GM12865 (cell line): ENCODE measurements at places on chromosomes 6 and 20.

DNA sequence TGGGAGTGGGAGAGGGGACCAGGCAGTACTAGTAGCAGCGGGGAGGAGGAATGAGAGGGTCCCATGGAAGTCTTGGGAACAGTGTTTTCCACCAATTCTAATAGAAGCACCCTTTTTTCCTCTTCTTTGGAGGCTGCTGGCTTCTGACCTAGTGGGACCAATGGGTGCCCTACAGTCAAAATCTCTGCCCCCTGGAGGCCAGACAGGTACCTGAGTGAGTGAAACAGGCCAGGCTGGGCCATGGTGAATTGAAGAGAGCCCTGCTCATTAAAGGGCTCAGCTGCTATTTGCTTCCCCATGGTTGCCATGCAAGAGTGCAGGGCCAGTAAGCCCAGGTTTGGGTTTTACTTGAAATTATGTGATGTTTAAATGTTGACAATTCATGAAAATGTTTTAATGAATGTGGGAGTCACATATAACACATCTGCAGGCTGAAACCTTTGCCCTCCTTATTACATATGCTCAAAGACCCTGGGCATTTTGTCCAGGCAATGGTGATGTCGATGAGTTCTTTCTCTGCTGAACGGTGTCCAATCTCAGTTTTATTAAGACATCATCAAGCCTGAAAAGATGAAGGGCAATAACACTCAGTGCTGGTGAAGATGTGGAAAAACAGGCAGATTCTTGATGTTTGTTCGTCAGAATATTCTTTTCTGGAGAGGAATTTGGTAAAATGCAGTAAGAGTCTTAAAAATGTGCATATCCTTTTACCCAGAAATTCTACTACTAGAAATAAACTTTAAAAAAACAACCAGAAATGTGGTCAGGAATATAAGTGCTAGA lies 42.3 kb upstream of the OCSTAMP start:
- peak; percentile 35 for DNase-seq

GRCh38 chr6:74197310-74197709 lies 501.3 kb downstream of the CD109 start:
- DNase-seq: no peak

DNA sequence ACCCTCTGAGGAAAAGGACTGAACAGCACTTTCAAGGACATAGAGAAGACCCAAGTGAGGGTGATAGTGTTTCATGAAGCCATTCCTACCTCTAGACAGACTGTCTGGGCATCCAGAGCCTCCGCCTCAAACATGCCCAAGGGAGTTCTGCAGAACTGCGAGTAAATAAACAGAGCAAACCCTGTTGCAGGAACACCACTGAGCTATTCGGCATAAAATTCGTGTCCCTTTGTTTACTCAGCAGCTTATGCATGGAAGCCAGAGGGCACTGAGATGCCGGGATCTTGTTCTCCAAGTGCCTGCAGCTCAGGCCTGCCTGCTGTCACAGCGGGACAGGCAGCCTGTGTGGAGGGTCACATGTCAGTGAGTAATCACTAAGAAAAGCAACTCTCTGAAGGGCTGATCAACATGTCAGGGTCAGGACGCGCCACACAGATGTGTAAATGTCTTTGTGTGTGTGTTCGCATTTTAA lies 164.9 kb upstream of the HEY2 start:
- no peak for DNase-seq

DNA sequence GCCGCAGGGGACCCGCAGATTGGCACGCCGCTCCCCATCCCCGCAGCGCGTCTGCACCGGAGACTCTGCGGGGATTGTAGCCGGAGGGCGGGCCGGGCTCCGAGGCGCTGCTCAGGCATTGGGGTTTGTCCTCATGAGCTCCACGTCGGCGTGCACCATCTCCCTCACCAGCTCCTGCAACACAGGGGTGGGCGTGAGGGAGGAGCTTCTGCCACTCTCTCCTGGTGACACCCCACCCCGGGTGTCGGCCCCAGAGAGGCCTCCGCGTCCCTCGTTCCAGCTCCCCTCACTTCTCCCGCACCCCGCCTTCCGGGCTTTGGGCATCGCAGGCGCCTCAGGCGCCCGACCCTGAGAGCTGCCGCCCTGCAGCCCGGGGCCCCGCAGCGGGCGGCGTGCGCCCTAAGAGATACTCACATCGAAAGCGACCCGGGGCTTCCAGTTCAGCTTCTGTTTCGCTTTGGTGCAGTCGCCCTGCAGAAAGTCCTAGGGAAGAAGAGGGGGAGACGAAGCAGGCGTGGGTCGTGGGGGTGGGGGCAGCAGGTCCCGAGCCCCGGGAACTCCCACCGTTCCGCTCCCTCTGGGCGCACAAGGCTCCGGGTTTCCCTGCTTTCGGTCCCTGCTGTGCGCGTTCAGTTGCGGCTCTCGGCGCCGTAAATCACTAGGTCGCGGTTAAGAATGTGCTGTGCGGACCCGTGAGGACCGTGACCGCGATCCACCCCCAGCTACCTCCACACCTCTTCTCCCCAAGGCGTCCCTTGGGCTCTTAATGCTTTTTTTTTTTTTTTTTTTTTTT lies 14.5 kb downstream of the FOXC1 start:
- DNase-seq: peak; percentile 59

DNA sequence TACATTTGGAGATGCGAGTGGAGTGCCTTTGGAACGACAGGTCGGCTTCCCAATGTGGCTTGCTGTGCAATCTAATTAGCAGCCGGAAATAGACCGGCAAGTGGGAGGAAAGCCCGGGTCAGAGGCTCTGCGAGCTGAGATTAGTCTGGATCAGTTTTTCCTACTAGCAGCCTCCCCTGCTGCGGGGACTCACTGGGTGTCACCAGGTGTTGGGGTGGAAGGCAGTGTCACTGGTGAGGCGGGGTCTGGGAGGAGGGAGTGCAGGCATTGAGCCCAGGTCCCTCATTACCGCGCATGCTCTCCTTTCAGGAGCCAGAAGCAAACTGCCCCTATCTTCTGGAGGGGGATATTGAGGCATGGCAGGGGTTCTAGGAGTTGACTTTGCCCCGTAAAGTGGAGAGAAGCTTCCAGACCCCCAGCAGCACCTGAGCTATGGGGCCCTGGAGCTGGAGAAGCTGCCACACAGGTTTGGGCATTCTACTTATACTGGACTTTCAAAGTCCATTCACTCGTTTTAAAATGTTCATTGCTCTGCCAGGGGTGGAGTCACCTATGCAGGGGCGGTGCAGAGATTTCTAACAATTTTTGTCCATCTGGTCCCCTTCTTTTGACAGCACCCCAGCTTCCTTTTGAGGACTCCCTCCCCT lies 11.0 kb downstream of the SULF2 start:
- no peak for DNase-seq

DNA sequence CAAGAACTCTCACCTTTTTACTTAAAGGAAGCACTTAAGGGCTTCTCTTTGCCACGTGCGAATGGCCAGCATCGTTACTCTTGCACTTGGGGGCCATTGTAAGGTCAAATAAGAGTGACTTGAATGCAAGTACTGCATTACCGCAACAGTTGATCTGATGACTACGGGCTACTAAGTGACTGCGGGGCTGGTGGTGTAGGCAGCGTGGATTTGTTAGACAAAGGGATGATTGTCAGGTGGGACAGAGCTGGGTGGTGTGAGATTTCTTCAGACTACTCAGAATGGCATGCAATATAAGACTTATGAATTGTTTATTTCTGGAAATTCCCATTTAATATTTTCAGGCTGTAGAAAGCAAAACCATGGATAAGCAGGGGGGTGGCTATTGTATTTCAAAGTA lies 199.7 kb upstream of the UST start:
- DNase-seq: no peak

- DNase-seq: no peak
Measured at GRCh38 chr6:124203812-124204167, 400.1 kb downstream of the NKAIN2 start.

DNA sequence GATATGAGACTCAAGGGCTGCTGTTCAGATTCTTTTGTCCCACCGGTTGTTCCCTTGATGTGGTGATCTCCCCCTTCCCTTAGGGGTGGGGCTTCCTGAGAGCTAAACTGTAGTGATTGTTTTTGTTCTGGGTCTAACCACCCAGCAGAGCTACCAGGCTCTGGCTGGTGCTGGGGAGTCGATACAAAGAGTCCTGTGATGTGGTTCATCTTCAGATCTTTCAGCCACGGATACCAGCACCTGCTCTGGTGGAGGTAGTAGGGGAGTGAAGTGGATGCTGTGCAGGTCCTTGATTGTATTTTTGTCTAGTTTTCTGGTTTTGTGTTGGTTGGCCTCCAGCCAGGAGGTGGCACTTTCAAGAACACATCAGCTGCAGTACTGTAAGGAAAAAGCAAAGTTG lies 801.6 kb downstream of the EPHA7 start:
- DNase-seq: no peak

DNA sequence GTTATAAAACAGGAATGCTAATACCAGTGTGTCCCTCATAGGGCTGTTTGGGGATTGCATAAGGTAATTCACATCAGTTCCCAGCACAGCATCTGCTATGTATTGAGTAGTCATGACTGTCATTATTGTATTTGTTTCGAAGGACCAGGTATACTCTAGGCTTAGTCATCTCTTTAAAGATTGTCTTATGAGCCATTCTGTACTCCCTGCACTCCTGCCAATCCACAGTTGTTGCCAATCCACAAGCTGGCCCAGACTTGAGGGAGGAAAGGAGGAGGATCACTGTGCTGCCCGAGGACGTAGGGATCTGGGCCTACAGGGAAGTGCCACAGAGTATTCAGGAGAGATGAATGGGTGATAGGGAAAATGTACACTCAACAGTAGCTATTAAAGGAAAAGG lies 113.0 kb upstream of the TIAM2 start:
- DNase-seq: no peak

DNA sequence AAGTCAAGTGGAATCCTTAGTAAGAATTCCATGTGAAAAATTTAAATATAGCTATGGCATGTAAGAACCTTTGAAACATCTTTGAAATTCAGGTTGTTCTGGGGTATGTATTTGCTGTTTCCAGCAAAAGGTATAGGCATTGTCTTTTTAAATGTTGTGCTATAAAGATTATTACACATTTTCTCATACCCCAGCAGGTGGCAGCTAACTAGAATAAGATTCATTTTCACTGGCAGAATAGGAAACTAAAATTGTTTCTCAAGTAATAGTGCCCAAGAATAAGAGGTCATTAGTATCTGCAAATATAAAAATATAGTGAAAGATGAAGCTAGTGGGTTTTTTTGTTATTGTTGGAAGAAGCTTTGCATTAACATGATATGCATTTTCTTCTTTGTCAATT lies 1.8 kb downstream of the GRIK2 start:
- no peak for DNase-seq

DNA sequence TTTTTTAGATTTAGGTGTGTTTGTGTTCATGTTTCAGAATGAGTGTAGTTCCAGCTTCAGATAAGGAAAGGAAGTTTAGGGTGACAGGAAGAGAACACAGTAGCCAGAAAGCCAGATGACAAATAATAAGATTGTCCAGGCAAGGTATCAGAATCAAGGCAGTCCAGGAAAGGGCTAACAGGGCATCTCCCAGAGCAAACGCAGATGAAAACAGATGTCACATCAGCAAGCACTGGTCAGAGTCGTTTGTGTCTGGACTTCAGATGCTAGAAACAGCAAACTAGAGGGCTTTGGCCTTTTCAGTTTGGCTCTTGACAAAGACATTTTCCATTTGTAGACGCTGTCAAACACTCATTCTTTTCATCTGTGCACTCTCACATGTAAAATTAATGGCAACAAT lies 65.5 kb downstream of the VIP start:
- DNase-seq: no peak

- DNase-seq: no peak
Measured at GRCh38 chr6:126094411-126094810, 108.1 kb downstream of the TRMT11 start.

GRCh38 chr6:125207956-125208355 lies 54.4 kb downstream of the TPD52L1 start:
- no peak for DNase-seq

GRCh38 chr6:106216527-106216926 lies 109.0 kb downstream of the ATG5 start:
- no peak for DNase-seq

DNA sequence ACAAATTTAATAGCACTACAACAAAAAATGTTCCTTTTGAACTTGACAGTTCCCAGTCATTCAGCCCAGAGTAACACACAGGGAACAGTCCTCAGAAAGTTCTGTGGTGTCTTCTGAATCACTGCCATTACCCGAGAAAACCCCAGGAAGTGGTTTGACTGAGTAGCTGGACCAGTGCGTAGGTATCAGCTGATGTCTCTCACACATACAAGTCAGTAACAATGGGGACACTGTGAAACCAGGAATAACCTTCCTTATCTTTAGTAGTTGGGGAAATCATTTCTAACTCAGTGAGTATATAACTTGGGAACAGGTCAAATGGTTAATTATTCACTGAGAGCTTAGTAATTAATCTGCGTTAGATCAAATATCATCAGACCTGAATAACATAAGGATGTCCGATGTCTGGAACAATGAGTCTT lies 73.1 kb downstream of the HIVEP2 start:
- DNase-seq: peak; percentile 85

DNA sequence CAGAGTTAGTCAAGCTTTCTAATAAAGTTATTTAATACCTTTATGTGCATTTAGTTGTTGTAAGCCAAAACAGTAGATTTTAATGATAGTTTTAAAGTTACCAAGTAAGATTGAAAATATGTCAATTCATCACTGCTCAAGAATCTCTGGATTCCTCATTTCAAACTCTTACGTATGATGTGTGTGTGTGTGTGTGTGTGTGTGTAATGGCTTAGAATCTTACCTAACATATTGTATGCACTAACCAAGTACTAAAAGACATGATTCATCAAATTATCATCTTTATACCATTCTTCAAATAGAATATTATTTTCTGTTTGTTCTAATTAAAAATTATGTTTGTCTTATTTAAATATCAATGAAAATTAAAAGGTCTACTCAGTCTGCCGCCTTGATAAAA lies 41.5 kb upstream of the ZNF337 start:
- no peak for DNase-seq

DNA sequence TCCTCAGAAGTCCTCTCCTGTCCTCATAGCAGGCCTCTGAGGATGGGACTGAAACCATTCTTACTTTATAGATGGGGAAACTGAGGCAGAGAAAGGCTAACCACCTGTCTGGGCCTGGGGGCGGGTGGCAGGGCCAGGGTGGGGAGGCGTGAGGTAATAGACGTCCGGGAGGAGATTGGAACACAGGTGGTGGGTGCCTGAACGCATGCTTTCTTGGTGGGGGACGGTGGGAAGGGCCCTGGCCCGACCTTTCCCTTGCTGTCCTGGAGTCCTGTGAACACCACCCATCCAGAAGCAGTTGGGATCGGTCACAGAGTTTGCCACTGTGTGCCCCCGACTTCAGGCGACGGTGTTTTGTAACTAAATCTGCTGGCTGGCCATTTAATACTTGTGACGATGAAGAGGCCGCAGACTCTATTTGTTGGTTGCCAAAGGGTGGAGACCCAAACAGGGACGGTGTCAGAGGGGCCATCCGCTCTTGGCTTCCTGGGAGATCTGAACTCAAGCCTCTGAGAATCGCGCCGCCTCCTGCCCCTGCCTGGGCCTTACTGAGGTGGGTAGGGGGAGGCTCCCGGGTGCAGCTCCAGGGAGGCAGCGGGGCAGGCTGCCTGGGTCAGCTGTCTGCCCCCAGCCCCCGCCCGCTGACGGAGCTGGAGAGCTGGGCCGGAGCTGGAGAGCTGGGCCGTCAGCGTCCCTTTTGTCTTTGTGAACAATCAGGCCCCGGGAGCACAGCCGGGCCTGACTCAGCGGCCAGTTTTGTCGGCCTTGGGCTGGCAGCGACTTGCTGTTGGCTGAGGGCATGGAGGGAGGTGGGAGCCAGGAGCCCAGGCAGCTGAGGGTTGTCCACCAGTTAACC lies 4.1 kb downstream of the RBM38 start:
- no peak for DNase-seq
